Sigmoid colon (tissue), 7 donors: ENCODE measurements at places on chromosomes 3 and 15. TPM values are rescaled to one million over a fixed set of nuclear protein-coding genes. Genes with fewer than 3 reads are reported as not detected.
A peak's percentile ranks its signal among the peaks of the same experiment; 100 is the strongest.

- no peak for DNase-seq
- no peaks in the 10 kb centered on the region for H3K36me3 ChIP-seq
- H3K27me3 ChIP-seq = no peaks in the 10 kb centered on the region
- H3K27ac ChIP-seq = no peak overlapping the region
- H3K4me3 ChIP-seq = no peak overlapping the region
These were observed 37.9 kb downstream of the CRYGS start for GRCh38 chr3:186506191-186506739.

The CLRN1 gene
- total RNA-seq = not detected

The SLC9A9 gene
- 24.9 TPM for total RNA-seq

The UROC1 gene
- not detected for total RNA-seq

- no peaks in the 10 kb centered on the region for H3K36me3 ChIP-seq
- H3K4me3 ChIP-seq = no peak overlapping the region
- no peaks in the 10 kb centered on the region for H3K4me1 ChIP-seq
- DNase-seq = peak; percentile 33
- H3K27ac ChIP-seq = no peak overlapping the region
These were observed 259.5 kb upstream of the LYSMD4 start for GRCh38 chr15:99992611-99993231.

- no peaks in the 10 kb centered on the region for H3K36me3 ChIP-seq
- H3K27ac ChIP-seq = no peak overlapping the region
- H3K4me1 ChIP-seq = peaks cover 26% of the 10 kb centered on the region
- H3K4me3 ChIP-seq = no peak overlapping the region
- DNase-seq = peak; percentile 79
- no peaks in the 10 kb centered on the region for H3K27me3 ChIP-seq
These were observed 15.6 kb upstream of the TLE3 start for GRCh38 chr15:70113304-70113700.
